Motor neuron (in vitro differentiated cells): ENCODE measurements at places on chromosomes 4 and X. TPM values are rescaled to one million over a fixed set of nuclear protein-coding genes. Genes with fewer than 3 reads are reported as not detected.

Gene TMEM255A
- total RNA-seq, result 11.3 and 13.6 TPM in 2 replicates

Gene CTAG1B
- total RNA-seq, result not detected in 2 replicates

Gene DCAF8L2
- total RNA-seq, result 0.66 TPM in 1 of 2 replicates, not detected in the other

Gene CCNA2
- 4.8 and 5.7 TPM in 2 replicates for total RNA-seq
